T-helper 1 cell (primary cell): ENCODE measurements at places on chromosomes 7 and 10.

DNA sequence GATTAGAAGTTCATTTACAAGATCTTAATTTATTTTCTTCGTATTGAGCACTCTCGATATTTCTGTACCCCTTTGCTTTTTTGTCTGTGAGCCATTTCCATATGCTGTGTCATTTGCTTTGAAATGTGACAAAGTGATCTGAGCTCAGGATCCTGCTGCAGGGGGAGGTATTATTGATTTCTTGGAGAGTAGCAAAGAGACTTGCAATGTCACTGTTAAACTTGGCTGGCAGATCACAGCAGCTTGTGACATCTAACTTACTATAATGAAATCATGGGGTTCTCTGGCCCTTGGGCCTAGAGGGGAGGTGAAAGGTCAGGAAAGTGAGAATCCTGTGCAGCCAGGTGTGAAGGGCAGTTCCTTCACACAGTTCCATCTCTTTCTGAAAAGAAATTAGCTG, 923.4 kb downstream of the REEP3 start:
- DNase-seq: no peak

DNA sequence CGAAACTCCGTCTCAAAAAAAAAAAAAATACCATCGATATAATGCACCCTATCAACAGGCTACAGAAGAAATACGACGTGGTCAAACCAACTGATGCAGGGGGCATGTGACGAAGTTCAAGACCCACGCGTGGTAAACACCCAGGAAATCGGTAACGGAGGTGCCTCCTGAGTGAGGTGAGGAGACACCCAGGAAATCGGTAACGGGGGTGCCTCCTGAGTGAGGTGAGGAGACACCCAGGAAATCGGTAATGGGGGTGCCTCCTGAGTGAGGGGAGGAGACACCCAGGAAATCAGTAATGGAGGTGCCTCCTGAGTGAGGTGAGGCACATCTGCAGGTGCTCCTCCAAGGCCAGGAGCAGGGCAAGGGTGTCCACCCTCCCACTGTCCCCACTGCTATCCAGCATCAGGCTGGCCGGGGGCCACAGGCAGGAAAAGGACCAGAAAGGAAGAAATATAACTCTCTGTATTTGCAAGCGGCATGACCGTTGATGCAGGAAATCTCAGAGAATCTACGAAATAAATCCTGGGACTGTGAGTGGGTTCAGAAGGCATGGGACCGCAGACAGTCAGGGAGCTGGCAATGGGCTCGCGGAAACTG, 10.7 kb upstream of the GPR146 start:
- peak; percentile 38 for DNase-seq

DNA sequence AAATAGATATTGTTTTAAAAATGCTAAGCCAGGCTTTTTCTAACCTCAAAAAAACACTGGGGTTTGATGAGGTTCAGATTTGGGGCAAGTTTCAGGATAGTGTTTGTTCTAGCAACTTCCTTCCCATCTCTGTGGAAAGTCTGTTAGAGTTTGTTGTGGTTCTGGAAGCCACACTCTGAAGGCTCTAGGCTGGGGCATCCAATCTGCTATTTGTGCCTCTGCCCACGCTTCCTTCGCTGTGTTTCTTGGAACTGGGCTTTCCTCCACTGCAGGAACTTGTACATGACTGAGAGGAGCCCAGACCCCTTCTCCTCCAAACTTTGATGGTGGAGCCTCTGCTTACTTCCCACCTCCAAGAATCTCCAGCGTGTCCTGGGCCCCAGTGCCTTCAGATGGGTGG, 108.5 kb upstream of the SLC25A13 start:
- DNase-seq: no peak

- DNase-seq: no peak
Observed at GRCh38 chr7:45922810-45923209, 1.7 kb upstream of the IGFBP3 start.

- no peak for DNase-seq
Observed at GRCh38 chr10:24307696-24308485, 99.0 kb downstream of the KIAA1217 start.

GRCh38 chr7:127715272-127715671, 63.3 kb downstream of the SND1 start:
- DNase-seq: no peak

GRCh38 chr10:86632009-86632800, 22.1 kb upstream of the OPN4 start:
- DNase-seq: no peak

DNA sequence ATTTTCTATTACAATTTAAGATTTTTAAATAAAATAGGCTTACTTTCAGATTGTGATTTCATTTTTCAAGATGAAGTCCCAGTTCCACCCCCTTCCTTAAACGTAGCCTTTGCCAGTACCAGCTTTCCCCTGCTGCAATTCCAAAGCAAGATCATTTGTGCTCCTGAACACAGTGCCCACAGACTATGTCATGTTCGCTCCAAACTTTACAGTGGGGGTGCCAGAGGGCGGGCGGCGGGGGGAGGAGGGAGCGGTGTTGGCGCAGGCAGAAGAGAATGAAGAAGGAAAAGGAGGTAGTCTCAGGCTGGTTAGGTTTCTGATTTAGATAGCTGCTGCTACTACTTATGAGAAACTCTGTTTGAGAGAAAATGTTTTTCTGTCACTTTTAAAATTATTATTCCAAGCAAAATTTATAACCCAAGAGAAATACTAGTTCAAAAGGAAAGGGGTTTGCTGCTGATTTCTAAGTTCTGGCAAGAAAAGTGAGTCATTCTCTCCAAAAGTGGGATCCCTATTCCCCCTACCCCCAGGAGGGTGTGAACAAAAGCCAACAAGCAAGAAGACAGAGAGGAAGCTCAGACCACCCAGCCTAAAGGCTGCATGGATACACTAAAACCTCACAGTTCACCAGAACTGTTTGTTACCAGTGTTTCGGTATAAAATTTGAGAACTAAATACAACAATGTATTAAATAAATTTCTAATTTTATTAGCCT, 109.6 kb downstream of the SRPK2 start:
- no peak for DNase-seq

DNA sequence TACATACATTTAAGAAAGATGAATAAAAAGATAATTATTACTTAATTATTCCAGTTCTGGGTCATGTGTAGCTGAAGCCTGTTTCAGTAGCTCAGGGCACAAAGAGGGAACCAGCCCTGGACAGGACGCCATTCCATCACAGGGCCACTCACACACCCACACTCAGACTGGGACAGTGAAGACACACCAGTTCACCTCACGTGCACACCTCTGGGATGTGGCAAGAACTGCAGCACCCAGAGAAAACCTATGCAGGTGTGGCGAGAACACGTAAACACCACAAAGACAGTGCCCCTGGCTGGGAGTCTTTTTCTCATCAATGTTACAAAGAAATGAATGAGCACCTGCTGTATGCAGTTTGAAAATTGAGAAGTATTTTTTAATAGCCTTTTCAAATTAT, 1.6 kb upstream of the IDI1 start:
- no peak for DNase-seq

- DNase-seq: no peak
Observed at GRCh38 chr10:110225441-110225755, 18.0 kb downstream of the MXI1 start.

DNA sequence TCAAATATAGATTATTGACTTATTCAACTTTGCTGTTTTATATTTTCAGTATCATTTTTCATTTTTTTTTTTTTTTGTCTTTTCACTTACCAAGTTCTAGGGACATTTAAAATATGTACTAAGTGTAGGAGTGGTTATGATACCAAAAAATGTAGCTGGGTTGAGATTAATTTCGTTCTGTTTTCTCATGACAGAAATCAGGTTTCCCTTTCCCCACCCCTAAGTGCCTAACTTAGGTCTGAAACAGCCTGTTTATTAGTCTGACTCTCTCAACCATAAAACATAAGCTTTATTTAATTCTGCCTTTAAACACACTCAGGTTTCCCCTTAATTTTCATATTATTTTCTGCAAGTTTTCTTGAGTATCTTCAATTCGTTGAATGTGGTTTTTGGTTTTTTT, 22.1 kb downstream of the TMEM106B start:
- no peak for DNase-seq

DNA sequence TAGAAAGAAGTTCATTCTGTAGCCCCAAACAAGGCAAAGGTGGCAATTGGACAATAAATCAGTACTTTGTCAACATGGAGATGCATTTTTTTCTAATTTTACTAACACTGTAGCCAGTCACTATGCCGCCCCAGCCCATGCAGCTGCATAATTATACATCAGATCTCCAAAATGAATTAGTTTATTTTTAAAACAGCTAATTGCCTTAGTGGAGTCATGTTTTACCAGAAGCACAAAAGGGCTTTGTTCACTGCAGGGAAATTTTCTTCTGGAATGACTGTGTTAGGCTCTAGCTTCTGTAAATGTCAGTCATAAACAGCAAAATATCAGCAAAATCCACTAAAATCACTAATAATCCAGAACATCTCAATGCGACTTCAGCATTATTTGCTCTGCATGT, 20.1 kb upstream of the HDAC9 start:
- no peak for DNase-seq

- no peak for DNase-seq
Observed at GRCh38 chr7:31950091-31950755, 120.0 kb downstream of the PDE1C start.

DNA sequence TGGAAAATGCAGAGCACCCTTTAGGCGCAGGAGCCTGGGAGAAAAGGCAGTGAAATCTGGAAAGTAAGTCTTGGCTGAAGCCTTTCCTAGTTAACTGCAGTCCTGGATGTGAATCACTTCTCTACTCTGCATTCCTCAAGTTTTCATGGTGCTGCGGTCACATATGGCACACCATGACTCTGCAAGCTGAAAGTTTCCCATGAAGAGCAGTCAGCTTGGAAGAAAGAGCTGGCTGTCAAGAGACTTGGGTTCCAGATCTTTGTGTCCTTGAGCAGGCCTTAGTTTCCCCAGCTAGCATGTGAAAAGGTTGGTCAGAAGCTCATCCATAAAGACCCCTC, 548.3 kb downstream of the SORCS3 start:
- no peak for DNase-seq

DNA sequence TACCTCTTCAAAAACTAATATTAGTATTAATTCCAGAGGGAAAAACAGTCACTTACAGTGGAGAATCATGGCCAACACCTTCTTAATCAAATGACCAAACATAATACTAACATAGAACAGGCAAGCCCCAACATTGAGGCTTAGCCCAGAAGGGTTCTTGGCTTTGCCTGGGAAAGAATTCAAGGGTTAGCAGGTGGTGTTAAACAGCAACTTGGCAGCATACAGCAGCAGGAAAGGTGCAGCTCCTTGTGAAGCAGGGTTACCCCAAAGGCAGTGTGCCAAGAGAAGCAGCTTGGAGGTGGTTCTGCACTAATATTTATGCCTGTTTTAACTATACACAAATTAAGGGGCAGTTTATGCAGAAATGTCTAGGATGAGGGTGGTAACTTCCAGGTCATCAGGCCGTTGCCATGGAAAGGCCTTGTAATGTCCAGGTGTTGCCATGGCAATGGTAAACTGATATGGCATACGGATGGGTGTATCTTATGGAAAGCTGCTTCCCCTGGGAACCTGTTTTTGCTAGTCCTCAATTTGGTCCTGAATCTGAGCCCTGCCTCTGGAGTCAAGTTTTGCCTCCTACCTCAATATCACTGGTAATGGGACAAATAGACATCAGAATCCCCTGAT, 27.2 kb upstream of the BEND7 start:
- no peak for DNase-seq

- DNase-seq: no peak
Observed at GRCh38 chr10:112565434-112566053, 118.5 kb downstream of the VTI1A start.

DNA sequence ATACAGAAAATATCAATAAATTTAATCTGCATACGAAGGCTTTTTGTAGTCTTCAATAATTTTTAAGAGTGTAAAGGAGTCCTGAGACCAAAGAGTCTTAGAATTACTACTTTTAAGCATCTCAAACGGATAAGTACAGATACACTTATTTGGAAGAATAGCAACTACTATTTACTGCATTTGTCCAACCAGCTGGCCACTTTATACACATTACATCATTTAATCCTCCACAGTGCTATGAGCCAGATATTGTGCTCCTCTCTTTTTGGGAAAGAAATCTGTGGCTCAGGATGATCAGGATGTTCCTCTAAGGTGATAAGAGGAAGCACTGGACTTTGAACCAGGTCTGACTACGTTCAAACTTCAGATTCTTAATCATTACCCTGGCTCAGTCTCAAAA, 588.6 kb upstream of the LRRTM3 start:
- DNase-seq: no peak

DNA sequence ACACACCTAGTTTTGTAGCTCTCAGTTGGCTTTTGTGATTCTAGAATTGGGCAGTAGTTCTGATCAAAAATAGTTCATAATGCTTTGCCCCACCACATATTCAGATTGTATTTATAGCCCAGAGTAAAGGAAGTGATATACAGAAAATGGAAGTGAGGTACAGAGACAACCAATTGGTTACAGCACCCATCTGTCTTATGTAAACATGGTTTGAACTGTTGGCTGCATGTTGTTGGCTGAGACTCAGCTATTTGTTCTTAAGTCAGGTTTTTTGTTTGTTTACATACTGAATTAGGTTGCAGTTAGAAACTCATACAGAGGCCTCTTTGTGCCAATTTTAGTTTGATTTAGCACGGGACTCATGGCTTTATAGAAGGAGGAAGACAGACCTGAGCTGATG, 158.9 kb upstream of the GPR26 start:
- DNase-seq: no peak

- DNase-seq: no peak
Observed at GRCh38 chr7:74587435-74588126, 69.9 kb upstream of the GTF2I start.

DNA sequence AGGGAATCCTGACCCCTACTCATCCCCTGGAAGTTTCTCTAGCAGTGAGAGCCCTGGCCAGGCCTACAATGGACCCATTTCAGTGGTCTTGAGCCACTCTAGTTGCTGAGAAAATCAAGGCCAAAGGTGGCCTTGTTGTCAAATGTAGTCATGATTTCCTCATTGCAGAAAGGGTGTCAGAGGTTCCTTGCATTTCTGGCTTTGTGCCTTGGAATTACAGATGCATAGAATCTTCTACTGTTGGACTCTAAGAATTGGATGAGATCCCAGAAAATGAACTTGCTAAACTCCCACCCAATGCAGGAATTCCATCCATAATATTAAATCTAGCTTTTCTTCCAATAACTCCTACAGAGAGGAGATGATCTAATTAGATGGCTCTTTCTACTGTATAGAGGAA, 12.2 kb downstream of the CPA2 start:
- no peak for DNase-seq

DNA sequence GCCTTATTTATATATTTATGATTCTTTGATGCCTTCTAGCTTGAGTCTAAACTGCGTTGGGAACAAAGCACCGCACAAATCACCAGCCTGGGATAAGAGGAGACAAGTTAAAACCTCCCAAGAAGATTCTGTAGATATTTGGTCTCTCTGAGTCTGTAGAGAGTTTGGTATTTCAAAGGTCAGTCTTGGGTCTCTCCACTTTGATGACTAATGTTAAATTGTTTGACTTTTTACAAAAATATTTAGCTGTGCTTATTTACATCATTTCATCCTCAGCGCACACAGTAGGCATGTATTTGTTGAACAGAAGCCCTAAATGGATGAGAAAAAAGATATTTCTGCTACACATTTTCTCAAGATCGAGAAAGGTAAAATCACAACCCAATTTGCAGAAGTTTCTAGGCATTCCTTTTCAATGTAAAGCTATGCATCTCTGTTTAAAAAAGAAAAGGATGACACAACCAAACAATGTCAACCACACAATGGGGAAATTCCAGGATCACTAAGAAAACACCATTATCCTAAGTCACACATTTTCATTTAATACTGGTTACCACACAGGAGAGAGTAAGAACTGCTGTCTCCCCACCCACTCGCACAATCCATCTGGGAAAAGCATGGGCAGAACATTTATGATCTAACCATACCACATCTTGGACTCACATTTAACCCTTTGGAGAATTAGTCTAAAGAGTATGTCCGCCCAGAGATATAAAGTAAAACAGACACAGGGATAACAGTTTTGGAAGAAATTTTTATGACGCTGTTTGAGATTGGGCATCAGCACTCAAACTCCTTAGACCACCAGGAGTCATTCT, 4.4 kb downstream of the CDK6 start:
- DNase-seq: no peak
